Glomerular endothelial cell (primary cell): ENCODE measurements at places on chromosomes 3 and 15. TPM values are rescaled to one million over a fixed set of nuclear protein-coding genes. Genes with fewer than 3 reads are reported as not detected.

Gene PLIN1
- total RNA-seq, result 0.35 TPM in 1 of 2 replicates, not detected in the other

Gene FBXL22
- total RNA-seq, result 0.10 and 0.12 TPM in 2 replicates

Gene TNFAIP8L3
- 19.1 and 46.6 TPM in 2 replicates for total RNA-seq

Gene SOX2
- not detected in 2 replicates for total RNA-seq

Gene GOLGA6L7
- total RNA-seq, result not detected in 2 replicates

Gene IRAK2
- 41.6 and 50.1 TPM in 2 replicates for total RNA-seq

Gene ZDHHC23
- 0.48 and 0.88 TPM in 2 replicates for total RNA-seq

Gene CERS3
- not detected in 2 replicates for total RNA-seq

Gene SLC22A14
- total RNA-seq, result 0.18 TPM in 1 of 2 replicates, not detected in the other

Gene TIGIT
- not detected in 2 replicates for total RNA-seq

Gene GCNT3
- total RNA-seq, result 5.5 TPM in 1 of 2 replicates, not detected in the other

Gene CLDN11
- total RNA-seq, result 111 and 158 TPM in 2 replicates

Gene SLC27A2
- 0.06 TPM in 1 of 2 replicates, not detected in the other for total RNA-seq

Gene DHFR2
- total RNA-seq, result 2.5 and 2.6 TPM in 2 replicates

Gene BFSP2
- not detected in 2 replicates for total RNA-seq

Gene DUOXA1
- not detected in 2 replicates for total RNA-seq

Gene TIMP4
- 0.10 TPM in 1 of 2 replicates, not detected in the other for total RNA-seq

Gene SPSB4
- total RNA-seq, result 0.53 TPM in 1 of 2 replicates, not detected in the other

Gene GOLGA6B
- not detected in 2 replicates for total RNA-seq

Gene ANXA2
- 3,047 and 4,630 TPM in 2 replicates for total RNA-seq

Gene SLC12A8
- total RNA-seq, result 1.4 and 1.9 TPM in 2 replicates

Gene DAZL
- total RNA-seq, result not detected in 2 replicates

Gene LDHAL6B
- total RNA-seq, result not detected in 2 replicates

Gene TMEM207
- not detected in 2 replicates for total RNA-seq

Gene SPATA12
- 0.15 and 0.18 TPM in 2 replicates for total RNA-seq

Gene UROC1
- total RNA-seq, result not detected in 2 replicates
